ENCODE measurements at places on chromosomes 6 and 20.

GRCh38 chr6:43578748-43579147 is 2.8 kb downstream of the POLH start:
- DNase-seq, result no peak

DNA sequence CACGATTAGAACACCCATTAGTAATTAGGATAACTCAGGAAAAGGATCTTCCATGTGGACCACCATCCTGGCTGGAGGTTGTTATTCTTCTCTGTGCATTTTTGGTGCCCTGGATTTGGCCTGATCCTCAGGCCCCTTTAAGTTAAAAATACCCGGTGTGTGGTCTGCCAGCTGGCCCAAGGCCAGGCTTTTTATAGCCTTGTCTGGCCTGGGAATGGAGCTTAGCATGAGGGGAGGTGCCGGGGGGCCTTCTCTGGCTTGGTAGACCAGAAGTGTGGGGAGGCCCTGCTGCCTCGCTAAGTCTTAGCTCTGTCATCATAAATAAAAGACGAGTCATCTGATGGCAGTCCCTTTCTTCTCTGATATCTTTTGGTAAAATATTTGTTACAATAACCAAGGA is 71.4 kb downstream of the ARID1B start:
- no peak for DNase-seq

- no peak for DNase-seq
These were observed 10.5 kb upstream of the TAB2 start for GRCh38 chr6:149306967-149307366.

DNA sequence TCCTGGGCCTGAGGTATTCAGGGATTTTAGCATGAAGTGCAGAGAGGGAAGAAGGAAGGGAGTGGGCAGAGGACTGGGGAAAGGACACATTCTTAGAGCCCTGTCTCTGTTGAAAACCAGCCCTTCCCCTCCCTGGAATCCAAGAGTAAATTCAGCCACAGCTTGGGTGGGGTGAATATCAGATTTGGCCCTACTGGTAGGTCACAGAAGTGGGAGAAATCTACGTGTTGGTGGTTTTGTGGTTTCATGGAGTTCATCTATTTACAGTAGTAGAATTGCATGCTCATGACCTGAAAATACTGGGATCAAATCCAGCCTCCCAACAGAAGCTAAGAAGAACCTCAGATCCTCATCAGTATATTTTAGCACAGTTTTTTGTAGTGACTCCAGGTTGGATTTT is 404.4 kb downstream of the BMP2 start:
- DNase-seq, result no peak

- no peak for DNase-seq
These were observed 1078.5 kb upstream of the FLRT3 start for GRCh38 chr20:15415908-15416307.

- DNase-seq, result no peak
These were observed 621.5 kb downstream of the QKI start for GRCh38 chr6:164035900-164036485.

DNA sequence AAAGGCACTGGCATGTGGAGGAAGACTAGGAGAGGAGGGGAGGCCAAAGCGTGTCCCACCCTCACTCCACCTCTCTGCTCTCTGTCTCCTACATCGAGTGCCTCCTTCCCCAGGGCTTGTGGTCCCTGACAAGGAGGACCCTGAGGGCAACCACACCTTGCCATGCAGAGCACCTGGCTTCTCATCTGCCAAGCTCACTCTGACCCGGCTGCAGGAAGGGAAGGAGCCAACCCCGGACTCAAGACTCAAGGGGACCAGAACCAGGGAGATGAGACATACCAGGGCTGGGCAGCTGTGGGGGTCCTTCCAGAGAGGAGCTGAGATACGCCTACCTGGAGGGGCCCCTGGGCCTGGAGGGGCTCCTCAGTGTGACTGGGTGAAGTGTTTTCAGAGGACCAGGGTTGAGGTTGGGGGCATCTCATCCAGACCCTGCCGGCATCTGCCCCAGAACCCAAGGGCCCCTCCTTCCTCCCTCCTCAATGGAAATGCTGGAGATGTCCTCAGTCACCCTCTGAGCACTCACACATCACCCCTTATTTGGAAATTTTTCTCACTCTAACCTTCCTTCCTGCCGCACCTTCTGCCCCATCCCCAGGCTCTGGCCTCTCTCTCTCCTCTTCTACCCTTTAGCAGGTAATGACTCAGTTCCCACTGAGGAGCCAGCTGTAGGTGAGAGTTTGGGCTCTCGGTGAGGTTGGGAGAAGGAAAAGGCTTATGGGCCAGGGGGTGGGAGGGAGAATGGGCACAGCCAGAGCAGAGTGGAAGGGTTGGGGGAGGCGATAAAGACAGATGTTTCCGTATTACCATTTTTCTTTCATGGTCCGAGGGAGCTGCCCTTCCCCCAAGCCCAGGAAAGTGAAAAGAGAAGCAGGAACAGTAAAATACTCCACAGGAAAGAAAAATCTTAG is 32.0 kb upstream of the POU5F1 start:
- no peak for DNase-seq

DNA sequence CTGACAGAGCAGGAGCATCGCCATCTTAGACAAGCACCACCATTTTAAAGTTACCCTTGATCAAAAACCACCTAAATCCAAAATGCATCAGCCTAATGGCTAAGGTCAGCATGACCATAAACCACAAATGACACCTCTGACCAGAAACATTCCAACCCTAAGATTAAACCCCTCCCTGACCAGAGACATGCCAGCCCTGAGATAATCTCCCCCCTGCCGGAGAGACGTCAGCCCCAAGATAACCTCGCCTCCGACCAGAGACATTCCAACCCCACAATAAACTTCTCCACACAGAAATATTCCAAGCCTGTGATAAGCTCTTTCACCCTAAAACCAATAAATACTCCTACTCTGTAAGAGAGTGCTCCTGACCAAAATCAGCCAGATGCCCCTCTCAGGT is 53.5 kb downstream of the PXDC1 start:
- DNase-seq, result no peak

DNA sequence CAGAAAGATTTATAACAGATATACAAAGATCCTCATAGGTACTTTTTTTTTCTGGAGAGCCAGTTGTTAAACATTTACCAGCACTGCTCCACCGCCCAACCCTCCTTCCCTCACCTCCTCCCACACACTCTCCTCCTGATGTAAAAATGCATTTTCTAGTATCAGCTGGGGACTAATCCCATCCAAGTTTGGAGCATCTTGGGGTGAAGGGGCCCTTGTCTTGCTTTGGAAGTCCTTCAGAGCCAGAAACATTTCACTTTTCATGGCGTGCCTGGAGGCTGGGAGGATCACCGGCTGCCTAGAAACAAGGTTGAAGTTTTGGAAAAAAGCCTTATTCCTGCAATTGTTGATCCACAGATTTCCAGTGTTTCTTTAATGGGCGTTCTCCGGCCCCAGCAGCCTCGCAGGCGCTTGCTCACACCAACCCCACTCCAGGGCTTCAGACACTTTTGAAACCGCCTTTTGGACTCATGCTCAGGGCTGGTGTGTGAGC is 165.1 kb upstream of the AFDN start:
- no peak for DNase-seq

DNA sequence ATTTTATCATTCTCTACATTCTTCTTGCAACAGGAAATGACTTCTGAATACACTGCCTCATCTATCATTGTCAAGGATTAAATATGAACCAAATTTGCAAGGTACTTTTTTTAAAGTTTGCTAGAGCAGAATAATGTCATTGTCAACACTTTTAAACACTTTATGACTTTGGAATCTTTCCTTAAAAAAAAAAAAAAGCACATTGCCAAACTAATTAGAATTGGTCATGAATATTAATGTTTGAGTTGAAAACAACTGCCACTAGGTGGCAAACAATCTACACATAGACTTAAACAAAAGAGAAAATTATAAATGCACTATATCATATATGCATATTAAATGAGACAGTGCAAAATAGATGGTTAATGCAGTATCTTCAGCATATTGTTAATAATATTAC is 32.5 kb upstream of the TMEM244 start:
- no peak for DNase-seq

- no peak for DNase-seq
These were observed 12.7 kb downstream of the COL9A3 start for GRCh38 chr20:62829231-62830230.

- no peak for DNase-seq
These were observed 116.6 kb downstream of the TSHZ2 start for GRCh38 chr20:53088786-53089185.

DNA sequence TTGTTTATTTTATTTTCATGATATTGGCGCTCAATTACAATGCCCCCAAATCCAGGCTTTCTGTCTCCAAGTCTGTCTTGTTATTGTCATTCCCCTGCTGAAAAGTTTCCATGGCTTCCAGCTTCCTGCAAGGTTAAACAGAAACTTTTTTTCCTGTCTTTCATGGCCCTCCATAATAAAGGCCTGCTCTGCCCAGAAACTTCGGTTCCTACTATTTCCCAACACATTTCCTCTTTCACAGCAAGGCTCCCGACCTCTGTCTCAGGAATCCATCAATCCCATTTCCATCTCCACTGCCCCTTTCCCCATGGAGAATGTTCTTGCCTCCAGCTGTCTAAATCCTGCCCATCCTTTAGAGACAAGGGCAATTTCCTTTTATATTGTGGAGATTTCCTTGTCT is 365.2 kb upstream of the JARID2 start:
- no peak for DNase-seq

GRCh38 chr6:41877051-41877680 is 18.0 kb downstream of the USP49 start:
- DNase-seq, result no peak

- no peak for DNase-seq
These were observed 67.7 kb downstream of the GFRA4 start for GRCh38 chr20:3595541-3595940.

DNA sequence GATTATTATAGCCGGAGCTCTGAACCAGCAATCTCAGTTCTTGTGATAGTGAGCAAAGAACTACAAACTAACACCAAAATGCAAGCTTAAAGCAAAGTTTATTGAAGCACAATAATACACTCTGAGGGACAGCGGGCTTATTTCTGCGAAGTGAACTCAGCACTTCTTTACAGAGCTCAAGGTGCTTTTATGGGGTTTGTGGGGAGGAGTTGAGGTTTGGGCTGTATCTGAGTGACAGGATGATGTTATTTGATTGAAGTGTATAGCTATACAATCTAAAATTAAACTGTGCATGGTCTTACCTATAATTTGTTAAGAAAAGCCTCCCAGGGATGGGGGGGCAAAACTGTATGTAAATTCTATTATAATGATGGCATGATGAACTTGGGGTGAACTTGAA is 1.0 kb upstream of the HFE start:
- DNase-seq, result peak; percentile 52

- no peak for DNase-seq
These were observed 47.2 kb upstream of the REV3L start for GRCh38 chr6:111530218-111530617.

- no peak for DNase-seq
These were observed 245.4 kb upstream of the EXOC2 start for GRCh38 chr6:938271-938905.

DNA sequence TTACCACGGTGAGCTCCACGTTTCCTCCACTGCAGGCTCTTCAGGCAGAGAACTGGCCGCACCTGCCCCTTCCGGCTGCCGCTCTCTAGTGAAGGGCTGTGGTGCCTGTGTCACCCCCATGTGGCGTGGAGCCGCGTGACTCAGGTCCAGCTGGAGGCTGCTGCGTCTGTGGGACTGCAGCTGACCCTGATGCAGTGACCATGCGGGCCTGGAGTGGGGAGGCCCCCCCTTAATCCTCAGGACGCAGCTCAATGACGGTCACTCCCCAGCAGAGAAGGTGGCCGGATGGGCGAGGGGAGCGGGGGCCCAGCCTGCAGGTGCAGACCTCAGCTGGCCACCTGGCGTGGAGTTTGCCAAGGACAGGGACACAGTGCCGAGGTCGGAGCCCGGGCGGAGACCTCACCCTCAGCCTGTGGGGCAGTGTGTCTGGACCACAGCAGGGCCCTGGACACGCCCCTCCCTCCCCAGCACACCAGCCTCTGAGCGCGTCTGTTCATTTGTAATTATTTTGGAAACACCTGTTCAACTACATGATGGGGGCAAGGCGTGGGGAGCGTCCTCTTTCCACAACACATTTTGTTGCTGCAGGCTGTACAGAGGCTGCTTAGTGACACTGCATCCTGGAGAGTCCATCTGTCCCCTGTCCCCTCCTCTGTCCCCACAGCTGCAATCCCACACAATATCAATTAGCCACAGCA is 10.7 kb downstream of the BHLHE23 start:
- no peak for DNase-seq

DNA sequence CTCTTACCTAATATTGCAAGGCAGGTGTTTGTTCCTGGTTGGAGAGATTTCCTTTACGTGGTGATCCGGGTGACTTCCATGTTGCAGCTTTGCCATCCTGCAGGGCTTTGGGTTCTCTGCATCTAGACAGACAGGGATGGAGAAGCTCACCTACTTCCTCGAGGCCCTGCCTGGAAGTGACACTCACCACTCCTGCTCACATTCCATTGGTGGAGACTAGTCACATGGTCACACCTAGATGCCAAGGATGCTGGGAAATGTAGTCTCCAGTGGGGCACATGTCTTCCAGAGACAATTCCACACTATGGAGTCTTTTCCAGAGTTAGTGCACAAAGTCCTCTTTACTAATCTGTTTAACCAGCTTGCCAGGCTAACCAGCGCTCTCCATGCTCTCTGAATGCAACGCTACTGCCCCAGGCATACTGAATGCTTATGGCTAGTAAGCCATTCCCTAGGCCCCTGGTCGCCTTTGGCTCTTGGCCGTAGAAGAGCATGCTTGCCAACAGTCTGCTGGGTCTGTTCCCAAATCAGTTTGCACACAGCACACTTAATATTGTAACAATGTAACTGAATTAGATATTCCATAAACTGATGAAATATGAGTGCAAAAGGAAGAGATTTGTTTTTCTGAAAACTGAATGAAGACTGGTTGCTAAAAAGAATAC is 6.7 kb upstream of the KCNK15 start:
- no peak for DNase-seq

- no peak for DNase-seq
These were observed 282.7 kb downstream of the PLCB1 start for GRCh38 chr20:8414586-8415274.

DNA sequence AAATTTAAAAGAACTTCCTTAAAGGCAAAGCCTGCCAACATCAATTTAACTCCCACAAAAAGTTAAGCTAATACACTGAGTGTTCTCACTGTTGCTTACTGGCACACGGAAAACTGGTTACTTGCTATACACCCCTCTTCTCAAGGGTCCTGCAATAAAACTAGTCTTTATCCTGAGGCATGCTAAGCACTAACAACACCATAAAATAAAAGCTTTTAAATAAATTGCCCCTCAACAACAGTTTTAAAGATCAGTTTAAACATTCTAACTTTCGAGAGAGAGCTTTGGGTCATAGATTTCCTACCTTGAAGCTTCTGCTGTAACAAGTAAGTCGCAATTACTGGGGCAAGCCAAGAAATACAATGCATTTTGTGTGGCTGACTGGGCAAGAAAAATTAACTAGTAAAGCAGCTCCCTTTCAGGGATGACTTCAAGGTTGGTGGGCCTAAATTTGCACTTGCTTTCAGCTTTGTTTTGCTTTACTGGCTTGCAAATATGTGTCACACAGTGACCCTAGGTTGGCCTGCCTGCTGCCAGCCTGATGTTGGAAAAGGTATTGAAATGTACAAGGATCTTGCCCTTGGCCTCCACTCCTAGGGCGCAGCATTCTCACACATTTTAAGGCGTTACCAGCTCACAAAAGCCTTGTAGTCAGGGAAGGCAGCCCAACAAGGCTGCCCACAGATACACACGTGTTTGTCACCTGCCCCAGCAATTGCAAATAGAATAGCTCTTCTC is 4.0 kb upstream of the HEY2 start:
- no peak for DNase-seq

All from T-helper 1 cell (primary cell).